NCI-H146 (cell line): ENCODE measurements at places on chromosomes 11 and 22.

DNA sequence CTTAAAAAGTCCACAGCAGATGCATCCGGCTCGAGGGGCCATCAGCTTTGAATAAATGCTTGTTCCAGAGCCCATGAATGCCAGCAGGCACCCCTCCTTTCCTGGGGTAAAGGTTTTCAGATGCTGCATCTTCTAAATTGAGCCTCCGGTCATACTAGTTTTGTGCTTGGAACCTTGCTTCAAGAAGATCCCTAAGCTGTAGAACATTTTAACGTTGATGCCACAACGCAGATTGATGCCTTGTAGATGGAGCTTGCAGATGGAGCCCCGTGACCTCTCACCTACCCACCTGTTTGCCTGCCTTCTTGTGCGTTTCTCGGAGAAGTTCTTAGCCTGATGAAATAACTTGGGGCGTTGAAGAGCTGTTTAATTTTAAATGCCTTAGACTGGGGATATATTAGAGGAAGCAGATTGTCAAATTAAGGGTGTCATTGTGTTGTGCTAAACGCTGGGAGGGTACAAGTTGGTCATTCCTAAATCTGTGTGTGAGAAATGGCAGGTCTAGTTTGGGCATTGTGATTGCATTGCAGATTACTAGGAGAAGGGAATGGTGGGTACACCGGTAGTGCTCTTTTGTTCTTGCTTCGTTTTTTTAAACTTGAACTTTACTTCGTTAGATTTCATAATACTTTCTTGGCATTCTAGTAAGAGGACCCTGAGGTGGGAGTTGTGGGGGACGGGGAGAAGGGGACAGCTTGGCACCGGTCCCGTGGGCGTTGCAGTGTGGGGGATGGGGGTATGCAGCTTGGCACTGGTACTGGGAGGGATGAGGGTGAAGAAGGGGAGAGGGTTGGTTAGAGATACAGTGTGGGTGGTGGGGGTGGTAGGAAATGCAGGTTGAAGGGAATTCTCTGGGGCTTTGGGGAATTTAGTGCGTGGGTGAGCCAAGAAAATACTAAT lies 1.9 kb downstream of the NEAT1 start:
- DNase-seq = no peak

- peak; percentile 52 for DNase-seq
These were observed 9.6 kb upstream of the HTATIP2 start for GRCh38 chr11:20353829-20354434.

GRCh38 chr11:19816040-19816439 lies 103.4 kb downstream of the NAV2 start:
- no peak for DNase-seq

DNA sequence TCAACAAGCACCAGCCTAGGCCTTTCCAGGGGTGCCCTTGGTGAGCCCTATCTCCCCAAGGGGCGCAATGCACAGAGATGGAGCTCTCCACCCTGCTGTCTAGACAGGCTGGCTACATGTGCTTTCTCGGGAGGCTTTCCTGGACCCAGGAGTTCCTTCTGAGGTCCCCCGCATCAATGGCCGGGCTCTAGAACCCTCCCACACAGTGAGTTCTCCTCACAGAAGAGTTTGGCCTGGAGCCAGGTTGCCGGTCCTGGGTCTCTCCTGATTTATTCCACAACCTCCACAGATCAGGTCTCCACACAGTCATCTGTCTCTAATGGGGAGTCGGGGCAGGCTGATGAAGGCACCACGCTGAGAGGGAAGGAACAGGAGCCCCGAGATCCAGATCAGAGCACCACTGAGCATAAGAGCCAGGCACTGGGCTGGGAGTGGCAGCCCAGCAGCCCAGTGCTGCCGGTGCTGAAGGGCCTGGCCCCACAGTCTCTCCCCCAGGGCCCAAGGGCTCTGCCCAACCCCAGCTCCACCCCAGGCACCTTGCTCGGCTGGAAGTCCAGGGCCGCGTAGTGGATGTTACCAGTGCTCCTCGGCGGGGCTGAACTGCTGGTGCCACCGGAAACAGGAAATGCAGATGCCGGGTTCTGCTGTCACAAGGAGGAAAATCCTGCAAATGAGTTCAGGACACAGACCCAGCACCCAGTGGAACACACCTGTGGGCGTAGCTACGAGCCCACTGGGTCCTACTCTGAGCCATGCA lies 44.7 kb downstream of the GAB4 start:
- no peak for DNase-seq

- DNase-seq = peak; percentile 50
These were observed 859 bp upstream of the KRTAP5-5 start for GRCh38 chr11:1628506-1629325.

DNA sequence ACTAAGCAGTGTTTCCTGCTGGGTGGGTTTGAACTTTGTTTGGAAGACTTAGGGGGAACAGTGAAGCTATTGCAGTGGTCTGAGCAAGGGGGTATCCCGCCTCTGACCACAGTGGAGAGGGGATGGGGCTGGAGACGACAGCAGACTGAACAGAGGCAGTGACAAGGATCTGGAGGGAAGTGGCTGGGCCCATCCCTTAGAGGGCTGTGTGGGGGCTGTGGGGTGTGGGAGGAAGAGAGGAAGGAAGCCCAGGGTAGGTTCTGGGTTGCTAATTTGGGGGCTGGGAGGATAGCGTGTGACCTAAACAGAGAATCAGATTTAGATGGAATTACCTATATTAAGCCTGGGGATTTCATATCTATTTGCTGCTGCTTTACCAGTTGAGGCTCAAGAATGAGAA lies 70.7 kb downstream of the BMAL1 start:
- DNase-seq = no peak

- peak; percentile 90 for DNase-seq
These were observed 112.7 kb downstream of the VPREB1 start for GRCh38 chr22:22357024-22357883.

DNA sequence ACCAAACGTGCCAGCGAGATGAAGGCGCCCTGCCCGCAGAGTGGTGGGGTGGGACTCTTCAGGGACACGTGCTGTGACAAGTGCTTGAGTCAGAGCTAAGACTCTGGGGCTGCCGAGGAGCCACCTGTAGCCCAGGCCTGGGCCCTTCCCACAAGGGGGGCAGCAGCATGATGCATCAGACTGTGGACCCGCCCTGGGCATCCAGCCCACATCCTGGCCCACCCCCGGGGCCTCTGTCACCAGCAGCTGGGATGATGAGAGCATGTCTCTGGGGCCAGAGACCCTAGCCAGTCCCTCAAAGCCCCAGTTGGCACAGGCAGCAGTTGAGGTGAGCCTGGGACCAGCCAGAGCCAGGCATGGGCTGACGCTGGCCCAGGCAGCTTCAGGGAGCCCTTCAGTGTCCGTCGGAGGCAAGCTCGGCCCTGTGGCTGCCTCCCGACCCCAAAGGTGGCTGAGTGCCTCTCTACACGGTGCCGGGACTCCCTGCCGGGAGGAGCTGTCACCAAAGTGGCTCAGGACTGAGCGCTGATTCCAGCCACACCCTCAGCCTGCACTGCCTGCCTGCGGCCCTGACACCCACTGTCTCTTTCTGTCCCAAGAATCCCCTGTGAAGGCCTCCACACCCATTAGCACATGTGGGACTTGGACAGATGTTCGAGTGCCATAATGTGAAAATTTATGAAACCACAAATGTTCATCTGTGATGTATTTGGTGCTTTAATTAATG lies 41.3 kb downstream of the CDKN1C start:
- DNase-seq = no peak

- no peak for DNase-seq
These were observed 12.0 kb downstream of the PRSS23 start for GRCh38 chr11:86812322-86812670.

DNA sequence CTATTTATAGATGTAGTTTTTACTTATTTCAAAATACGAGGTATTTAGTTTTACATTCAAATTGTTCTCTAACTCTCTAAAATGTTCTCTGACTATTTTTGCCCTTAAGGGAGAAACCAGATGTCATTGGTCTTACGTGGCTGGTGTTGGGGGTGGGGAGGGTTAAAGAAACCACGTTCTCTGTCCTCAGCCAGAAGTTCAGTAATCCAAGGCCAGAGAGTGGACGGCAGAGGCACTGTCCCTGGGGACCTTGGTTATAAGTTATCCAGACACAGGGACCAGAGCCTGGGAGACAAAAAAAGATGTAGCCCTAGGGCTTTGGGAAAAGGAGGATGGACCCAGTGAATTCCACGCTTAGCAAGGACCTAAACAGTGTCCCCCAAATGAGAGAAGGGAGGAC lies 706 bp upstream of the OR51E1 start:
- DNase-seq = no peak

DNA sequence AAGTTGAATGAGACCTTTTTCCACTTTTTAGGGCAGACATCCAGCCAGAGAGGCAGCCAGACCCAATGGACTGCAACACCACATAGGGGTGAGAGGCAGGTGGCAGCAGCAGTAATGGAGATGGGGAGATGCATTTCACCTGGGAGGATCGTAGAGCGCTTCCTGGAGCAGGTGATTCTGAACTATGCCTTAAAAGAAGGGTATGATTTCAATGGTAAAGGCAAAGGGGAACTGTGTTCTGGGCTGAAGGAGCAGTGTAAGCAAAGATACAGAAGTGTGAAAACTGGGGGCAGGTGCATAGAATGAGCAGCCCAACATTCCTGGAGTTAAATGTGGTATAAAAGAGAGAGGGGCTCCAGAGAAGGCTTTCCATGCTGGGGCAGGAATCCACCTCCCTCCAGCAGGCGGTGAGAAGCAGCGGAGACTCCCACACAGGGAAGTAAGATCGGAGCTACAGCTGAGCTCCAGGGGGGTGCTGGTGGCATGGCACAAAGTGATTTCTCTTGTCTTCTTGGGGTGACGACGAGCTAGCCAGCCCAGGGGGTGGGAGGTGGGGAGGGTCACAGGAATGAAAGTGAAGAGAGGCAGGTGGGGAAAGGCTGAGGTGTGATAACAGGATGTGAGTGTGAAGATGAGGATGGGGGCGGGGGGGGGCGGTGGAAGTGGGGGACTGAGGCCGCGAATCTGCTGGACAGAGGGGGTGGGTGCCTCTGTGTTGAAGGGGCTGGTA lies 4.3 kb upstream of the SERHL2 start:
- DNase-seq = no peak

GRCh38 chr11:125701858-125702621 lies 21.4 kb upstream of the ACRV1 start:
- DNase-seq = peak; percentile 64

GRCh38 chr11:9219572-9219971 lies 45.6 kb downstream of the DENND5A start:
- DNase-seq = no peak

GRCh38 chr11:68686486-68686885 lies 2.1 kb downstream of the GAL start:
- no peak for DNase-seq

GRCh38 chr11:6027501-6027900 lies 3.1 kb downstream of the OR56A1 start:
- DNase-seq = no peak

DNA sequence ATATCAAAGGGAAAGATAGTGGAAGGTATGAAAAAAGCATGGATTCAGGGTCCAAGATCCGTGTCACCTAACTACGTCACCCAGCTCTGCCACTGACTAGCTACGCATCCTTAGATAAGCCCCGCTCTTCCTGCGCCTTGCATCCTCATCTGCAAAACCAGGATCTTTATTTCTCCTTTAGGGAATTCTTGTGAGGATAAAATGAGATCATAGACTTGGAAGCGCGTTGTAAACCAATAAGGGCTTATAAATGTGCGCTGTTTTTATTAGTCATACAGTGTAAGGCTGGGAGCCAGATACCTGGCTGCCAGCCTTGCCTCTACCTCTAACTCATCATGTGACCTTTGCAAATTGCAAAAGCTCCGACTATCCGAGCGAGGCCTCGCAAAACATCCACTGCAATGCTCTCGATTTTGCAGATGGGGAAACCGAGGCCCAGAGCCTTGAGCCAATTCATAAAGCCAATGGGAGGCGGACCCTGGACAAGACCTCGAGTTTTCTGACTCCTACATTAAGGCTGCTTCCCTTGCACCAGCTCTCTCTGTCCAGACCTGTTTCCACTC lies 753 bp downstream of the PRPF19 start:
- peak; percentile 22 for DNase-seq

DNA sequence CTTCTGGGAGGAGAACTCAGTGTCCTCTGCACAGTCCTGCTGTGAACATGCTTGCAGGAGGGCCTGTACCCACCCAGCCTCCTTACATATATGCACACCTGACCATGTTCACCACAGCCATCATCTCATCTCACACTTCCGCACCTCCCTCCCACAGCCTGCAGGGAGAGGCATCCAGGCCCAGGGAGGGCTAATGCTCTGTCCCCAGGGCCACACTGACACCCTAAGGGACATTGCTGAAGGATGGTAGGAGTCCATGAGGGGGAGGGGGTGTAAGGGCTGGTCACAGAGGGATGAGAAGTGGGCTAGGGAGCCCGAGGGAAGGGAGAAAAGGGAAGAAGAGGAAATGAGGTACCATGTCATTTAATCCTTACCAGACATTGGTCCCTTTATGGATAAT lies 4.4 kb upstream of the KCNC1 start:
- DNase-seq = no peak

DNA sequence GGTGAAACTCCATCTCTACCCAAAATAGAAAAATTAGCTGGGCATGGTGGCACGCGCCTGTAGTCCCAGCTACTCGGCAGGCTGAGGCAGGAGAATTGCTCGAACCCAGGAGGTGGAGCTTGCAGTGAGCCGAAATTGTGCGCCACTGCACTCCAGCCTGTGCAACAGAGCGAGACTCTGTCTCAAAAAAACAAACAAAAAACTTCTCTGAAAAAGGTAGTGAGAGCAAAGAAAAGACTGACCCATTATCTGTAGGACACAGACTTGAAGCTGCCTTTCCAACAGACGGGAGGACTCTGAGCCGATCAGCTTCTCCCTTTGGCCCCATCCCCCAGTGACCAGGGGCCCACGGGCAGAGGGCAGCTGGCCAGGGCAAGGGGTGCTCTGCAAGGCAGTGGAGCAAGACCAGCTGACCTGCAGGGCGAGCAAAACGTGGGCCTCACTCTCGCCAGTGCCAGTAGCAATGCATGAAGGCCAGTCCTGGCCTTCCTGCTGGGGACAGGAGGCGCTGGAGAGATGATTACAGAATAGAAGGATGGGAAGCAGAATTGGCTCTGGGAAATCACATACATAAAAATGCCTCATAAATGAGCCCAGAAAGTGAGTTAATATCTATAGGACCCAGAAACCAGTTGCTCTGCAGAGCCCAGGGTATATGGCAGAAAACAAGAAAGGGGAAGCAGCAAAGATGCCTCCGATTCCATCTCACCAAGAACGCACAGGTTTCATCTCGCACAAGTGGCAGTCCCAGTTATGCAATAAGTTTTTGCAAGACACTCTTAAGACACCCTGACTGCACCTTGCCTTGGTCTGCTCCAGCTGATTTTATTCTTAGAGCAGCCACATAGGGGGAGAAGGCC lies 2.8 kb downstream of the EHD1 start:
- DNase-seq = no peak

GRCh38 chr11:86801364-86801763 lies 1.0 kb downstream of the PRSS23 start:
- no peak for DNase-seq

DNA sequence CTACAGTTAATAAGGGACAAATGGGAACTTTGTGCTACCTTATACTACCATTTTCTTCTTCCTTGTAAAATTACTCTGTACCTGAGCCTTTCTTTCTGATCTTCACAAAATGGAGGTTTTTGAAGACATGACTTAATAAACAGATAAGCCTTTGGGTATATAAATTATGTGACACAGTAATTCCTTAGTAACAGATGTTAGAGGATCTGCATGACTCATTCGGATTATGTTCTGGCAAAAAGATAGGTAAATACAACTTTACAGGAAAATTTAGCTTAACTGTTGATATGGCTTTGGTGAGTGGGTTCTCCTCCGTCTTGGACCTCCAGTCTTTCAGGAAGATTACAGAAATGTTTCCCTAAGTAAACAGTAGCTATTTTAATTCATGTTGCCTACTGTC lies 61.8 kb downstream of the BID start:
- DNase-seq = no peak

GRCh38 chr11:45472716-45473317 lies 186.7 kb upstream of the SYT13 start:
- DNase-seq = no peak
